ENCODE measurements at places on chromosomes 4 and X.

DNA sequence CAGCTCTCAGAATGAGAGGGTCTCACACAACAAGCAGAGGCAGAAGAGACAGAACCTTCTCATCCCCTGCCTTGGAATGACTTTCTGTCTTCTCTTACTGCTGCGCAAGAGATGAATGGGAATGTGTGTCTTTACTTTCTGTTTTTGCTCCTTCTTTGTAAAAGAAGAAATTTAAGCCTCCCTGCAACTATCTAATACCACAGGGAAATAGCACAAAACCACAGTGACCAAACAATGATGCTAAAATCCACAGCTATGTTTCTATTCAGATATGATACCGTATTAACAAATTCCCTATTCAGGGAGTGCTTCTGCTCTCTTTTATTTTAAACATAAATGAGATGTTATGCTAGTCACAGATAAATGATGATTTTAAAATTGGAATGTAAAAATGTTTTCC, 173.8 kb upstream of the RAI2 start:
- no peak for DNase-seq

DNA sequence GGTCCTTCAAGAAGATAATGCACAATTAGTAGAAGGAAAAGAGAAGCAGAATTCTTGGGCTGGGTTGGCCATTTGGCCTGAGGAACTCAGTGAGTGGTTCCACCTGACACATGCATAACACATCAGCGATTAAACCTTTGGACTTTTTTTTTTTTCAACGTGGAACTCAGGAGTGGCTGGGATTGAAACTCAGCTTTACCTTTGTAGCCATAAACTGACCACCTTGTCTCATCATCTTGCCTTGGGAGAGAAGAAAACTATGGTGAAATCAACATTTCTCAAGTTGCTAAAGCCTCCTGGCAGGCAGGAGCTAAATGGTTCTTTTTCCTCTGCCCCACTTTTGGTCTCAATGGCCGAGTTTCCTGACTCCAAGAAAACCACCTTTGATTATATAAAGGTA, 16.3 kb downstream of the PTTG2 start:
- DNase-seq, result no peak

DNA sequence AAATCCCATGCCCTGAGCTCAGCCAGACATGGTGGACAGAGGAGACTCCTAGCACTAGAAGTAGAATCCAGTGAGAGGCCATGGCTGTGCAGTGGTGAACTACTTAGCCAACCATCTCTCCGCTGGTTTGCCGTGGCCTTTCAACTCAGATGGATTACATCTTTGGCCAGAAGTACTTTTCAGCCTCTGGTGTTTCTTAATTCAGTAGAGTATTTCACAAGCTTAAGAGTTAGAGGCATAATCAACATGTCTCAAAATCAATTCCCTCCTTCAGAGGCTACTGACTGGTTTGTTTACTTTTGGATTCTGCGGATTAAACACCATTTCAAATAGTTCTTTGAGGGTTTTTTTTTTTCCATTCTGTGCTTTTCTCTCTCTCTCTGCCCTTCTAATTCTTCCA, 91.1 kb upstream of the PGRMC2 start:
- no peak for DNase-seq

DNA sequence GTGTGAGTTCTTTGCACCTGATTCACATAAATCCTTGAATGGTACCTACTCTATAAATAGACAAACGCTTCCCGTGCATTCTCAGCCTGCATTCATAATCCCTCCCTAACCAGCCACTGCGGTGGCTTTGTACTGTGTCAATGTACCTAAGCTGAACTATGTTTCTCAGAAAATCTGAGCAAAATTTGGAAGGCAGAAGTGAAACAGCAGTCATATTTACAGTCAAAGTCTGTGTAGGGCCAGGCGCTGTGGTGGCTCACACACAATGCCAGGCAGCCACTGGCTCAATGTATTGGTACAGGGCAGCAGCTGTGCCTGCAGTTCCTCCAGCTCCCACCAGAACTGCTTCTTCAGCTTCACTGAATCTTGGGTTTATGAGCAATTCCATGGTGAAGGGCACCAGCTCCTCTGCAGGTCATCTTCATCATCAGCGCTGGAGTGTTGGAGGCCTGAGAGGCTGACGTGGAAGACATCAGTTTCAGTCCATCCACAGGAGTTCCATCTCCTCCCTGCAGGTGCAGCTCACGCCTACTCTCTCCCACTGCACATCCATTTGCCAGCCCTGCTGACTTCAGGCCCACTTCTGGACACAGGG, 32.3 kb upstream of the IRF2 start:
- no peak for DNase-seq

- no peak for DNase-seq
Measured at GRCh38 chrX:36462142-36462541, 542.6 kb downstream of the CFAP47 start.

- no peak for DNase-seq
Measured at GRCh38 chr4:169256856-169257761, 13.6 kb downstream of the SH3RF1 start.

DNA sequence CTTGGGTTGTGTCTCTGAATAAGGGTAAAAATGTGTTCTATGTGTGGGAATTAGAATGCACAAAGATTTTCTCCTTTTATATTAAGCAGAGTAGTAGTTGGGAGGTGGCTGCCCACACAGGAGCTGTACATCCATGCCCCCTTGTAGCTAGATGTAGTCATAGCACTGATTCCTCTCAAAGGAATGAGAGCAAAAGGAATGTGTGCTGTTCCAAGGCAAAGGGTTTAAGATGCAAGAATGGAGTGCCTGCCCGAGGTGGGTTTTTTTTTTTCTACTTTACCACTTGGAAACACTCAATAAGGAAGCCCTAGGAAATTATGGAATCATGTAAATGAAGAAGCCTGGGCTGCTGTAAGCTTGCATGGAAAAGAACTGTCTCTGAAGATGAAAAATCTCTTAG, 2183.2 kb upstream of the AGA start:
- no peak for DNase-seq

GRCh38 chr4:3467601-3468031, 4.5 kb downstream of the DOK7 start:
- DNase-seq, result no peak

DNA sequence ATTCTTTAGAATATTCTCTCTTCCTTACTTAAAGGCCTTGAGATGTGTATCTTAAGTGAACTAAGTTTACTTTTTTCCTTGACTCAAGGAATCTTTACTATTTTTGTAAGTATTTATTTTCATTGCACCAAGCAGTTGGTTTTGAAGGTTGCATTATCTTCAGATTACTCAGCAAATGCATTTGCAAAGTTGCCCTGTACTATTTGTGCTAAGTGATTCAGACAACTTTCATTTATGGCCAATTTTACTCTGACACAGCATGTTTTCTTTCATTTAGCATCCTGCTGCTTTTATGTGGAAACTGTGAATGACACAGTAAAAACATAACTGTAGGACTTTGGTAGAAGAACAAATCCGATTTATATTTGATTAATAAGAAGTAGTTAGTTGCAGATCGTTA, 191.0 kb downstream of the CCSER1 start:
- no peak for DNase-seq

Measured in stimulated activated CD8-positive, alpha-beta memory T cell treated with anti-CD3 and anti-CD28 coated beads, Interleukin-4, amount 100 ng/mL, for 24 hours (primary cell).